ENCODE measurements at places on chromosomes 7 and 10.

- DNase-seq, result no peak
These were observed 29.5 kb downstream of the ZNF775 start for GRCh38 chr7:150408393-150409299.

DNA sequence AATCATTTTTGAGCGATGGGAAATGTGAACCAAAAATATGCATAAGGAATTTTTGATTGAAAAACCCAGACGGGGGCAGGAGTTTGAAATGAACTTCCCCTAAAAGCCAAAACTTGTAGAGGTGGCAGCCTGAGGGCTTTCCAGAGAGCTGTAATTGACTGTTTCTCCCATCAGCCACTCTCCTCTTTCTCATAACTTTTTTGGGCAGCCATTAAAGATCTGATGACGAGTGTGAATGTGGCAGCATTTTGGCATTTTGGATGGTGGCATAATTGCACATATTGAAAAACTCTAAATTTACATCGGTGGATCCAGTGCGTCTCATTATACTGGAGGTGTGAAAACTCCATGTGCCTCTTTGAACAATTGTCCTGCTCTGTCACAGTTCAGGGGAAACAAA lies 159.0 kb downstream of the CUX1 start:
- DNase-seq, result no peak

DNA sequence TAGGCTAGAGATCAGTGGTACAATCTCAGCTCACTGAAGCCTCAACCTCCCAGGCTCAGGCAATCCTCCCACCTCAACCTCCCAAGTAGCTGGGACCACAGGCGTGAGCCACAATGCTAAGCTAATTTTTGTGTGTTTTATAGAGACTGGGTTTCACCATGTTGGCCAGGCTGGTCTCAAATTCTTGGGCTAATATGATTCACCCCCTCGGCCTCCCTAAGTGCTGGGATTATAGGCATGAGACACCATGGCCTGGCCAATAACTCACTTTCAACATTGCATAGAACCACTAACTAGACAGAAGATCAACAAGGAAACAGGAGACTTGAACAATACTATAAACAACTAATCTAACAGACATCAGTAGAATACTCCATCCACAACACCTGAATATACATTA lies 191.7 kb downstream of the LRRN3 start:
- no peak for DNase-seq

GRCh38 chr7:129517931-129518330 lies 15.6 kb downstream of the SMKR1 start:
- DNase-seq, result no peak

DNA sequence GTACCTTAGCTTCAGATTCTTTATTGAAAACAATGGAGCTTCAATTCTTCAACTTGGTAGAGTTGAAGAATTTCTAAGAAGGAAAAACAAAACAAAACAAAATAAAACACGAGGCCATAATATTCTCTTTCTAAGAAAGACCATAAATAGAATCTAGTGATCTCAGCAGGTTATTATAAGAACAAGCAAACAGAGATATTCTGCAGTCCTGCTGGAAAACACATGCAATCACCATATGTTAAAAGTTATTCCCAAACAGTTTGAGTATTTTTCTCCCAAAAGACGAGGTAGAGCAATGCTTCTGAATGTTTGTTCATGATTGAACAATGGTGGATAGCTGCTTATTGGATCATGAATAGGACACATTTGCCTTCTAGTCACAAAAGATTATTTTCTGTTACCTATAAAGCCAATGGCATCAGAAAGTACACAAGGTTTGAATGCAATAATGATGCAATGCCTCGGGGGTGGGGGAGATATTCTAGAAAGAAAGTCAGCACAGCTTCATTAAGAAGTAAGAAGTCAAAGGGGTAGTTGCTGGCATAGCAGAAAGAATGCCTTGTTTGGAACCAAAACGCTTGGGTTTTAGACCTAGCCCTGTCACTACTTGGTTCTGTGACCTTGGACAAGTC lies 59.3 kb downstream of the CREB3L2 start:
- no peak for DNase-seq

GRCh38 chr10:9734218-9734617 lies 1283.5 kb upstream of the CELF2 start:
- no peak for DNase-seq

DNA sequence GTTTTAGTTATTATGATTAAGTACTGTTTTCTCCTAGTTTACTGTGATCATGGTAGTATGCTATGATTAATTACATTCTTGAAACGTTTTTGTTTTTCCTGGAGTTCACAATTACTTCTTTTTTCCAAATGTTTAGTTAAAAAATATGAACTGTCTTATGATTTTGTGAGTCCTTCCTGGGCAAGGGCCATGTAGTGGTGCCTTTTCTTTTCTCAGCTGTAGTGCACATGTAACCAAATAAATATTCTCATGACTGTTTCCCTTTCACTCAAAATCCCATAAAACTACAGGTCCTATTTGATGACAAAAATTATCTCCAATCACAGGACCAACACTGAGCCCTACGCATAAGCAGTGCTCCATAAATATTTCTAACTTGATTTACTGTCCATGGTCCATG lies 118.9 kb upstream of the EGR2 start:
- no peak for DNase-seq

GRCh38 chr7:16347066-16347826 lies 74.1 kb downstream of the CRPPA start:
- no peak for DNase-seq

GRCh38 chr10:7533657-7534479 lies 123.0 kb upstream of the SFMBT2 start:
- DNase-seq, result no peak

DNA sequence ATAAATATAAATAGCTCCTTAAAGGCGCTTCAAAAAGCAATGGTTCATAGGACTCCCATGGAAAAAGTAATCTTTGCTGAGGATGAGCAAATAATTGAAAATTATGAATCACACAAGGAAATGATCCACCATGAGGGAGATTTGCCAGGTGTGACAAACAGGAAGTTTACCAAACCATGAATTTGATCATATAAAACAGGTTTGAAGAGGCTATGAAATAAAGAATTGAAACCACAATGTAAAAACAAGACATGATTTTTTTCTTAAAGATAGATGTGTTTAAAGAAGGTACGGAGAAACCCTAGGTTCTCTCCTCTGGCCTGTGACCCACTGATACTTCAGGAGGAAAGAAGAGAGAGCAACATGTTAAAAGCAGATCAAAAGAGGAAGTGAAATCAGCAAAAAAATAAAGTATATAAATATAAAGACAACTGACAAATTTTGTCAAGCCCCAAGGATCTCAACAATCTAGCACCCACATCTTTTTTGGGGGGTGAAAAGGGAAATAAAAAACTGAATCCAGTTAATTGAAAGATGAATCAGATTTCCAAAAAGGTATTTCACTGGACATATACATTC lies 111.3 kb upstream of the ASAH2 start:
- no peak for DNase-seq

DNA sequence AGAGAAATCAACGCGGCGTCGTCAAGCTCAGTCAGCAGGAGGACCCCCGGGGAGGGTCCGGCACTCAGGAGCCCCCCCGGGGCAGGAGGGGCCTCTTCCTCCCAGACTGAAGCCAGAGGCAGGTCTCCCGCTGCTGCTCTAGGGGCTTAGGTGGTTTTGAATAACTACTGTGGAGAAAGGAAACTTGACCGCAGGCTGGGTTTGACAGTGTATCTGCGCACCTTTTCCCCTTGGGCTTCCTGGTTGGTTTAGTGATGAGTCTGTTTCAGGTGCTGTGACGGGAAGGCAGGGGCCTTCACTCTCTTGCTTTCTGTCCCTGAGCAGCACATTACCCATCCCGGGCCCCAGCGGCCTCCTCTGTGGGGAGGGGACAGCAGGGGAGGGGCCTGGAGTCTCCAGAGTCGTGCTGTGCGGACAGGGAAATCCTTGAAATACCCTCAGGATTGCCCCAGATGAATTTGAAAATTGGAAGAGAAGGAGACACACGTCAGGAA lies 262.2 kb downstream of the ADARB2 start:
- no peak for DNase-seq

DNA sequence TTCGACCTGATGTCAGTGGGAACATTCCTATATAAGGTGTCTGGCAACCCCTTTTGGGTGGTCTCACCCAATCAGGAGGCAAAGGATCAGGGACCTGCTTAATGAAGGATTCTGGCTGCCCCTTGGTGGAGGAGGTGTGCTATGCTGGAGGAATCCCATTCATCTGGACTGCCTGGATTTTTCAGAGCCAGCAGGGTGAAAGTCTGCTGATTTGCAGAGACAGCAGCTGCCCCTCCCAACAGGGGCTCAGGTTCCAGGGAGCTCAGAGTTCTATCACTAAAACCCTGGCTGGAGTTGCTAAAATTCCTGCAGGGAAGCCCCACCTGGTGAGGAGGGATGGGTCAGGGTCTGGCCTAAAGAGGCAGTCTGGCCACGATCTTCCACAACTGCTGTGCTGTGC lies 398.5 kb upstream of the CNTNAP2 start:
- no peak for DNase-seq

DNA sequence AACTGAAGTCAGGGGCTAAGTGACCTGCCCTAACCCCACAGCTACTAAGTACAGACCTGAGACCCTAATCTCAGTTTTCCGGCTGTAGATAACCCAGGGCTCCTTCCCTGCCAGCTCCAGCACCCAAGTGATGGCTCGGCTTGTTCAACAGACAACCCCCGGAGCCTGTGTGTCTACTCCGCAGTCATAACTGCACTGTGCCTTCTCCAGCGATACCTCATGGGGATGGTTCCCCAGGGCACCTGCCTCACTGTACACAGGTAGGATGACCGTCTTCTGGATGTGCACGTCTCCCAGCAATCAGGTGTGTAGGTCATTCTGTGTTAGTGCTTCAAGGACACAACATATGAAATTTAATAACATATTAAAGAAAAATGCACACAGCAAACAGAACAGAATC lies 37.1 kb downstream of the CPXM2 start:
- no peak for DNase-seq

DNA sequence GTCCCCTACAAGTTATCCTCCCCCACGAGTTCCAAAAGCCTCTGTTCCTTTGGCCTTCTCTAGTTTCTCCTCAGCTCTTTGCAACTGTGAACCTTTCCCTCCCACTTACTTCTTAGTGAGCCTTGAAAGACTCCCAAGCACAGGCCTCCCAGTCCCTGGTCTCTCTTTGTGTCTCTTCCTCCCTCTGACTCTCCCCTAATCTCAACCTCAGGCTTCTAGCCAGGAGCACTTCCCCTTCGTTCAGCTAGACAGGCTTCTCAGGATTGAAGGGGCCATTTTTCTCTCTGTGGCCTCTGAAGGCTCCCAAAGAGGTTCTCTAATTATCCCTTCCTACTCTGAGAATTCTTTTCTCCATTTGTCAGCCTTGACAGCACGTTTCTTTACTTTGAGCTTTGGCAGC lies 50.2 kb upstream of the PHYHIPL start:
- DNase-seq, result no peak

DNA sequence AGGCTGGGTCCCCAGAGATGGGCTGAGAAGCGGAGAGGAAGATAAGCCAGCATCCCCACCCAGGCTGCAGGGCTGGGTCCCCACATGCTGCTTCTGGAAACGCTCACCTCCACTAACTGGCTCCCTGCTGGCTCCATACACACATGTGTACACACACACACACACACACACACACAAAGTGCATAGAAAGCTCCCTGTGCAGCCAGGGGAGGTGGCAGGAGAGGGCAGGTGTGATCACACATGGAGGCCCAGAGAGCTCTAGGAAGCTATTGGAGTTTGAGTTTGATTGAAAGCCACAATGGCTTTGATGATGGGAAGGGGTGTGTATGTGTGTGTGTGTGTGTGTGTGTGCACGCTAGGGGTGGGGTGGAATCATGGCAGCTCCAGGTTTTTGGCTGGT lies 29.3 kb downstream of the CXCL12 start:
- no peak for DNase-seq

DNA sequence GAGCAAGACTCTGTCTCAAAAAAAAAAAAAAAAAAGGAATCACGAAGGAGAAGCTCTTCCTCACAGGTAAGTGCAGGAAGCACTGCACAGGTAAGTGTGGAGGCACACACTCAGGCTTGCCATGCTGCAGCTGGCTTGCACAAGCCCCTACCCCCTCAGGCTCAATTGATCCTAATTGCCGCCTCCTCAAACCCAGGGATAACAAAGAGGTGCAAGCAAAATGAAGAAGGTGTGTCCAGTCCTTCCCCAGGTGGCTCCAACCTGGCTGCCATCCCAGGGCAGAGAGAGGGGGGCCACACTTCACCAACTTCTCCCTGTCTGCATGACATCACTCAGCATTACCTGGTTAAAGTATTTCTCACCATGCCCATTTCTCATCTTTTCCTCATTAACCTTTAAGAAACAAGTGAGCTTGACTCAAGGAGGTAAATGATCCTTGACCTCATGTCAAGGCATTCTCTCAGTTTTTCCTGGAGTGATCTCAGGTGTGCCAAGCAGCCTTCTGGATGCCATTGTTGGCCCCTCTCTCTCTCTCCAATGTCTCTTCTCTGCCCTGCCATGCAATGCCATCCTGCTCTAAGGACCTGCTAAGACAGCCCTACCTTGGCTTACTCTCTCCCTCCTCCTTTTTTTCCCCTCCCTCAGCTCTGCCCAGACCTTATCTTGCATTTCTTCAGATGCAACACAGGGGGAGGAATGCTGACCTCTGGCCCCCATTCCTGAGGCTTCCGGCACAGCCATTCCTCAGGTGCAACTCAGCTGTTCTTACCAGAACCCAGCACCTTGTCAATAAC lies 13.0 kb upstream of the TRPV6 start:
- DNase-seq, result no peak

GRCh38 chr10:71342573-71343391 lies 23.7 kb downstream of the SLC29A3 start:
- no peak for DNase-seq

GRCh38 chr10:35502692-35503091 lies 102.4 kb upstream of the GJD4 start:
- no peak for DNase-seq

DNA sequence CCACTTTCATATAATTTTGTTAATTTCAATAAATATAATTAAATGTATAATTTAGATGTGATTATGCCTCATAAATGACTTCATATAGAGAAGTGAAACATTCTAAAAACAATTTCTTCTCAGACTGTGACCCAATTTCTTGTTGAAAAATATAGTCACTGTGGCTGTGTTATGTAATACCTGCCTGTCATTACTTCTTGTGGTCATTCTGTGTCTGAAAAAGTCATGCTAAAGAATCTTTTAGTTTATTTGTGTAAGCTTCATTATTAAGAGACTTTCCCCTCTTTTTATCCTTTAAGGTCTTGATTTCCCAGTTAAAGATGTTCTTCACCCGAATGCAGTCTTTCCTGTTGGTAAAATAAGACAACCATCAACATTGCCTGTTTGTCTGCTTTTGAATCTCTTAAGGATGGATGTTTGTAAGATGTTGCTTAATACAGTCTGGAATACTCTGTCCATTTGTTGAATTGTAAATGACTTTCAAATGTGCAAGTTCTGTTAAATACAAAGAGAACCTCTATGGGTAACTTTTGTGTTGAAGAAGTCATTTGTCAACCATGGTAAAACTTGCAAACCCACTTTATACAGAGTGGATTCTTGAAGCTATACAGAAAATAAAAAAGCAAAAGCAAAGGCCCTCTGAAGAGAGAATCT lies 16.0 kb downstream of the KAT6B start:
- DNase-seq, result no peak
